AML-193 (cell line): ENCODE measurements at places on chromosomes 1 and 21.

DNA sequence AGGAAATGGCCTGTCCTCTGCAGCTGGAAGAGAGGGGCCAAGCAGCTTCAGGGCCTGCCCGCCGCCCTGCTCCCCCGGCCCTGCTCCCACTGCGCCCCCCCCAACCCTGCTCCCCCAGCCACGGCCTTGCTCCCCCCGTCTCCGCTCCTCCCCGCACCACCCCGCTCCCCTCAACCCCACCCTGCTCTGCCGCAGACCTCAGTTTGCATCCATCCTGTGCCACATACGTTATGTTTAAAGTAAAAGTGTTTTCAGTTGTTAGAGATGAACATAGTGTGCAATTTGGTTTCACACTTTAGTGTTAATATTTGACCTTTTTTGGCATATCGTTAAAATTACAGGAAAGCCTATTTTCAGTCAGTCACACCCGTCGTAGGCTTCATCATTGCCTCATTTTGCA, 34.1 kb upstream of the DIP2A start:
- no peak for DNase-seq

- no peak for DNase-seq
Observed at GRCh38 chr21:46356494-46357334, 32.8 kb downstream of the PCNT start.

- no peak for DNase-seq
Observed at GRCh38 chr1:19792237-19793002, 7.3 kb downstream of the TMCO4 start.

GRCh38 chr1:96116731-96117130, 604.9 kb upstream of the PTBP2 start:
- no peak for DNase-seq

DNA sequence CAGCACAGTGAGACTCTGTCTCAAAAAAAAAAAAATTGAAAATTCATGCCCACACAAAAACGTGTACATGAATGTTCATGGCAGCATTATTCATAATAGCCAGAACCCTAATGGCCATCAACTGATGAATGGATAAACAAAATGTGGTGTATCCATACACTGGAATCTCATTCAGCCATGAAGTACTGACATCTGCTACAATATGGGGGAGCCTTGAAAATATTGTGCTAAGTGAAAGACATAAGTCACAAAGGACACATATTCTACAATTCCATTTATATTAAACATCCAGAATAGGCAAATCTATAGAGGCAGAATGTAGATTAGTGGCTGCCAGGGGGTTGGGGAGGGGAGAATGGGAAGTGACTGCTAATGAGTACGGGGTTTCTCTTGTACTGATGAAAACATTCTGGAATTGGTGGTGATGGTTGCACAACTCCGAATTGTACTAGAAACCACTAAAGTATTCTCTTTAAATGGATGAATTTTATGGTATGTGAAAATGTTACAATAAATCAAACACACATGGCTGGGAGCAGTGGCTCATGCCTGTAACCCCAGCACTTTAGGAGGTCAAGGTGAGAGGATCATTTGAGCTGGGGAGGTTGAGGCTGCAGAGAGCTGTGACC, 33.0 kb upstream of the KCNN3 start:
- DNase-seq: no peak

- no peak for DNase-seq
Observed at GRCh38 chr21:43794311-43794710, 4.9 kb downstream of the RRP1 start.

DNA sequence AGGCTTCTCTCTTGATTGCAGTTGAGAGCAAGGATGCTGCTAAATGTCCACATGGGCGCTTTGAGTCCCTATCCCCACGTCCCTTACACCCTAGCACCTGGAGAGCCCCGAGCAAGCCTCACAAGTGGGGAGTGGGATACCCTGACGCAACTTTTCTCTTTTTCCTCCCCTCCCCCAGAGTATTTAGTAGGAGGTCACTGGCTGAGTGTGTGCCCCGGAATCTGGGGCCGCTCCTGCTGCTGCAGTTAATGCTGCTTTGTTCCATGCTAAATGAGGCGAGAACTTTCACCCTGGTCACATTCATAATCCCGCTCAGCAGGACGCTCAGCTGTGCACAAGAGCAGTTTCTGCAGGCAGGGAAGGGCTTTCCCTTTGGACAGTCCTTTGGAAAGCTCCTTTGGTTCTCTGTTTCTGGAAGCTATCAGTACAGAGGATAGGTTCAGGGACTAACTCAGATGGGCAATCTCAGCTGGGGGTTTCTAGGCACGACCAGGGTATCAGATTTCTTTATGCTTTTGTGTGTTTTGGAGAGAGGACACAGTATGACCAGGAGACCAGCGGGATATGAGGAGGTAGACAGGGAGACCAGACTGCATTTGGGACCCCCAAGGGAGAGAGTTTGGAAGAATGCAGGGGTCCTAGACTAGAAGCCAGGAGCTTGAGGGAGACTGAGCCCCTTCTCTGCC, 75.9 kb downstream of the NOS1AP start:
- no peak for DNase-seq

DNA sequence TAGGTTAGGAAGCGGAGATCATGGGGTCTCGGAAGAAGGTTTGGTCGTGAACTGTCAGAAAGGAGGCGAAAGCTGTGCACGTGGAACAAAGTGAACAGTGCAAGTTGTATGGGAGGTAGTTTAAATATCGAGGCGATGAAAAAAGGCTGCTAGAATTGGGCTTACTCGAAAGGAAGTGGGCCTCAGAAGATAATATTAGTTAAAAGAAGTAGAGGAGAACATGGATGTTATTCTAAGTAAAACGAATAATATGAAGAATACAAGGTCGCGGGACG, 571 bp downstream of the WDR3 start:
- DNase-seq: no peak

- no peak for DNase-seq
Observed at GRCh38 chr1:190597294-190597693, 119.6 kb upstream of the BRINP3 start.

DNA sequence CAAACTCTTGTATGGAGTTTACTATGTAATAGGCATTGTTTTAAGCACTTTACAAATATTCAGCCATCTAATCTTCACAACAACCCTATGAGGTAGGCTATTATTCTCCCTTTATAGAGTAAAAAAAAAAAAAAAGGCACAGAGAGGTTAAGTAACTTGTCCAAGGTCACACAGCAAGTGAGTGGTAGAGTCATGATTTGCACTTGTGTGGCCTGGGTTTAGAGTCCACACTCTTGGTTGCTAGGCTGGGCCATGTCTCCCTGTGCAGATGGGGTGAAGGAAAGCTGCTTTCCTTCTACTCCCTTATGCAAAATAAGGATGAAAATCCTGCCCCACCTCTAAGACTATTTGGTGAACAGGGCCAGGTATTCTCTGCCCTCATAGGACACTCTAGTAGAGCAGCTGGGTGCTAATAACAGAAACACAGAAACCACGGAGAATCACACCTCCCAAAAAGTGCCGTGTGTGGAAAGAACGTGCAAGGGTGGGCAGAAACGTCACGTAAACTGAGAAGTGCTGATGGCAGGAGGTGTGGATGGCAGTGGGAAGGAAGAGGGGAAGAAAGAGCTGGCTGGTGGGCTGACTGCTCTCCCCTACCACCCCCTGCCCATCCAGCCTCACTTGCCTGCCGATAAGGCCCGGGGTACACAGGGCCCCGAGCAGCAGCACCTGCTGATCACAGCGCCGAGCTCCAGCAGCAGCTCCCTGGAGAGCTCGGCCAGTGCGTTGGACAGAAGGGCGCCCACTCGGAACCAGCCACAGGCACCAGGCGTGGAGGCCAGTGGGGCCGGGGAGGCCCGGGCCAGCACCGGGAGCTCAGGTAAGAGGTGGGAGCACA, 28.3 kb upstream of the VPS13D start:
- DNase-seq: no peak

GRCh38 chr1:216604771-216605170, 118.5 kb downstream of the ESRRG start:
- DNase-seq: no peak

- DNase-seq: no peak
Observed at GRCh38 chr1:240194120-240194519, 102.4 kb downstream of the FMN2 start.

- DNase-seq: no peak
Observed at GRCh38 chr1:165352442-165353293, 3.8 kb downstream of the LMX1A start.

DNA sequence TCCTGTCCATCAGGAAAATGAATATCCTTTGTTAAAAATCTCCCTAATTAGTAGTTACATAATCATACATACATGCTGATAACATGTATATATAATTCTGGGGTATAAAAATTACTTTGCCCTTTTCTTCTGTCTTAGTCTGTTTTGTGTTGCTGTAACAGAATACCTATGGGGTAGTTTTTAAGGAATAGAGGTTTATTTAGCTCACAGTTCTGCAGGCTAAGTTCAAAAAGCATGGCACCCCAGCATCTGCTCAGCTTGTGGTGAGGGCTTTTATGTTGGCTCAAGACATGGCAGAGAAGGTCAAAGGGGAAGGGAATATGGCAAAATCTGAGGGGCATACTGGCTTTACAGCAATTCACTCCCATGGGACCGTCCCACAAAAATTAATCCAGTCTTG, 16.3 kb upstream of the RPS6KC1 start:
- no peak for DNase-seq

GRCh38 chr21:34262469-34262845, 101.3 kb upstream of the KCNE2 start:
- DNase-seq: no peak

DNA sequence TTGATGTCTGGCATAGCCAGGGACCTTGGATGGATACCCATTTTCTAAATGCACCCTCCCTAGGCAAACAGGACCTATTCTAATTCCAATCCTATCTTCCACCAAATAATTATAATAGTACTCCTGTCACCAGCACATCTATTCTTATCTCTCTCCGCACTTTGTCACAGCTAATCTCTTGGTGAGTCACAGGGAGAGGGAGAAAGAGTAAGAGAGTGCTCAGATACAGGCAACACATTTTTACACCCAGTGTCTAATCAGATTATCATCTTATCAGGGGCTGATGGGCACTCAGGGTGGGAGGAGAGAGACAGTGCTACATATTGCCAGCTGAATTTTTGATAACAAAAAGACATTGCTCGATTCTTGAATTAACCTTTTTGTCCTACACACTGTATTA, 275.0 kb upstream of the BEND5 start:
- DNase-seq: no peak

- no peak for DNase-seq
Observed at GRCh38 chr1:178713259-178713658, 11.8 kb upstream of the RALGPS2 start.
